ENCODE measurements at places on chromosomes 5 and 9.

DNA sequence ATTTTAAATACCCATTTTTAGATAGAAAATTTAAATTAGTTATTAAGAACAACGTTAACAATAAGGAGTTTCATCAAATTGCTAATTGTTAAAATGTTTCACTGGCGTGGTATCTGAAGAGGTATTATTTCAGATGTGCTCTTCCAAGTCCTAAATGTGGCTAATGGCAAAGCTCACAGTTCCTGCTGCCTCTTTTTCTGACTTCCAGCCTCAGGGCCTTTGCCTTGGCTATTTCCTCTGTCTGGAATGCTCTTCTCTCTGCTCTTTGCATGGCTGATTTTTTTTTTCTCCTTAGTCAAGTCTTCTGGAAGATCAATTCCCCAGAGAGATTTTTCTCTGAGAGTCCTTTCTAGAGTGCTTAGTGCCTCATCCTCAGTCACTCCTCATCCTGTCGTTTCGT, 9.6 kb upstream of the SSBP2 start:
- DNase-seq: no peak

DNA sequence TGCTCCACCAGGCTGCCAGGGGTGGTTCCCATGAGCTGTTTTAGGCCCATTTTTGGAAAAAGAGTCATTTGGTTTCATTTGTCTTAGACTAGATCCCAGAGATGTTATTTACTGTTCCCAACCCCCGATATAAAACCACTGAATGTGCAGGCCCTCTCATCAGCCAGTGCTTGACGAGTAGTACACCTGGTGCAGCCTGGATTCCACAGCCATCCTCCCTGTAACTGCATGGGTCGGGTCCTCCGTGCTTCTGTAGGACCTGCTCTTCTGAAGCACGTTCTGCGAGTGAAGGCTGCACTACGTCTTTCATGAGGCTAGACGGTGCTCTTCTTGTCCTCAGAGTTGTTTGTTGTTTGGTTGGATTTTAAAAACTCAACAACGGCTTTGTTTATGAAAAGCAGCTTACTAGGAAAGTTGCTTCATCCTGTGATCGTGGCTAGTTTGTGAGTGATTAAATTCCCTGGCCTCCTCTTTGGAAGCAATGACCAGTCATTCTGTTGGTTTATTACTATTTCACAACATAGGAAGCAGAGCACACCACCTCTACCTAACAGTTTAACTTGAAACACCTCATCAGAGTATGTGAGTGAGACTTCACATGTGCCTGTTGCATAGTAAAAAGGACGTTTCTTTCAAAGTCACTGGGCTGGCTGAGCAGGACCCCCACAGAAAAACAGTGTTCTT, 135.2 kb downstream of the AOPEP start:
- peak; percentile 82 for DNase-seq

GRCh38 chr9:110452227-110452801, 114.7 kb upstream of the TXNDC8 start:
- DNase-seq: no peak

DNA sequence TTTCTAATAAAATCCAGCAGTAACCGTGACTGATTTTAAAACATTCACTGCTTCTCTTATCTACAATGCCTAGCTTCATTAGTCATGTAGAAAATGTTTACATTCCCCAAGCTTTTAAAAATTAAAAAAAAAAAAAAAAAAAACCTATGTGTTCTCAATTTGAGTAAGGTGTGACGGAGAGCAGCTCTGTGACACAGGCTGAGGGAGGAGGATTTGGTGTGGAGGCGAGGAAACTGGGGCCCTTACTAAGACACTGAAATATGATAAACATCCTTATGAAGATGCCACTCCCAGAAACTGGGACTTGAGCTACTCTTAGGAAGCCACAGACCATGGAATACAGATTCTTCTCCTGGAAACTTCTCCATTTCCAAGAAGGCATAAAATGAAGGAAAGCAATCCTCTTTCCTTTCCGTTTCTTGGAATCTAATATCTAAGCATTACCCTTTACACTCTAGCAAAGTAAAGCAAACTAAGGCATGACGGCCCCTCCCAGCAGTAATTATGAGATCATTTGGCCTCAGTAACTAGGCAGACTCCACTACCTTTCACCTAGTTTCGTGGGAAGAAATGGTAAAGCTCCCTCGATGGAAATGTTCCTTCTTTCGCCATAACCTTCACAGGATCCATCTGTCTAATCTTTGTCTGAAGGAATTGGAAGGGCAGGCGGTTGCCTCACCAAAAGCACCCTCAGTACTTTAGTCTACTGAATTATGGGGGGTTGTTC, 23.5 kb downstream of the GRAMD2B start:
- DNase-seq: peak; percentile 86

DNA sequence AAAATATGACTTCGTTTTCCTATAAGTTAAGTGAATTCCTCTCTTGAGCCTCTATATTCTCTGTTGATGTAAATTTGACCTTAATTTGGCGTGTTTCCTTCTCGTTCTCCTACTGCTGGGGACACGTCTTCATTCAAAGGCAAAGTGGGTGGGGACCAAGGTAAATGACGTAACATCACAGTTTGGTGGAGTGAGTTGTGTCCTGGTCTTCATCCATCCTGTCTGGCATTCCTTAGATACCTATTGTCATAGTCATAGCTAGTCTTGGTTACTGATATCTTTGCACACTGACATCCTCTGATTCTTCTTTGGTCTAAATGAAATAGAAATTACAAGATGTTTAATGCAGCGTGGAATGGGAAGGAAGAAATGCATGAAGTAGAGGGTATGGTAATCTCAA, 108.5 kb downstream of the NNT start:
- no peak for DNase-seq

- no peak for DNase-seq
Observed at GRCh38 chr5:139402561-139403158, 1.2 kb downstream of the SPATA24 start.

GRCh38 chr9:25960178-25960577, 281.9 kb upstream of the TUSC1 start:
- DNase-seq: no peak
